ENCODE measurements at places on chromosomes 3 and 15. TPM values are rescaled to one million over a fixed set of nuclear protein-coding genes. Genes with fewer than 3 reads are reported as not detected.

Gene MAP6D1
- total RNA-seq, result 3.1 TPM

Gene MYO5A
- 89.0 TPM for total RNA-seq

Gene LMCD1
- 14.1 TPM for total RNA-seq

Gene LOXL1
- total RNA-seq, result 2.5 TPM

Gene SLC49A4
- 7.5 TPM for total RNA-seq

Gene REC114
- total RNA-seq, result not detected

Gene SOX14
- total RNA-seq, result not detected

Gene STXBP5L
- total RNA-seq, result not detected

Gene ZNF770
- 13.2 TPM for total RNA-seq

Gene UROC1
- not detected for total RNA-seq

Measured in mammary microvascular endothelial cell (primary cell).